G401 (cell line): ENCODE measurements at places on chromosomes 6 and 20. TPM values are rescaled to one million over a fixed set of nuclear protein-coding genes. Genes with fewer than 3 reads are reported as not detected.

DNA sequence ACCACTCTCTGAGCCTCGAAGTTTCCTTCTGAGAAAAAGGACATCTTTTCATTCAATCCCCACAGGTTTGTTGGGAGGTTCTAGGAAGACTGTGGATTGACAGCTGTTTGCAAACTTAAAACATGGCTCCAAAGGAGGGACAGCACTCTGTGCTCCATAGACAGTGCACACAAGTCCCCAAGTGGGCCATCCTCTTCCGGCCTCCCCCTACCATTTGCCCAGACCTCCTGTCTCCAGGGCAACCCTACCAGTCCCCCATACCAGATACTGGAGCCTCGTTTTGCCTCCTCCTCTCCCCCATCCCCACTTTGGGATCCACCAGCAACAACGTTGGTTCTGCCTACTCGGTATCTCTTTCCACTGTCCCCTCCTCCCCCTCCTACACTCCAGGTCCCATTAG lies 8.5 kb upstream of the DLGAP4 start:
- DNase-seq, result no peak

DNA sequence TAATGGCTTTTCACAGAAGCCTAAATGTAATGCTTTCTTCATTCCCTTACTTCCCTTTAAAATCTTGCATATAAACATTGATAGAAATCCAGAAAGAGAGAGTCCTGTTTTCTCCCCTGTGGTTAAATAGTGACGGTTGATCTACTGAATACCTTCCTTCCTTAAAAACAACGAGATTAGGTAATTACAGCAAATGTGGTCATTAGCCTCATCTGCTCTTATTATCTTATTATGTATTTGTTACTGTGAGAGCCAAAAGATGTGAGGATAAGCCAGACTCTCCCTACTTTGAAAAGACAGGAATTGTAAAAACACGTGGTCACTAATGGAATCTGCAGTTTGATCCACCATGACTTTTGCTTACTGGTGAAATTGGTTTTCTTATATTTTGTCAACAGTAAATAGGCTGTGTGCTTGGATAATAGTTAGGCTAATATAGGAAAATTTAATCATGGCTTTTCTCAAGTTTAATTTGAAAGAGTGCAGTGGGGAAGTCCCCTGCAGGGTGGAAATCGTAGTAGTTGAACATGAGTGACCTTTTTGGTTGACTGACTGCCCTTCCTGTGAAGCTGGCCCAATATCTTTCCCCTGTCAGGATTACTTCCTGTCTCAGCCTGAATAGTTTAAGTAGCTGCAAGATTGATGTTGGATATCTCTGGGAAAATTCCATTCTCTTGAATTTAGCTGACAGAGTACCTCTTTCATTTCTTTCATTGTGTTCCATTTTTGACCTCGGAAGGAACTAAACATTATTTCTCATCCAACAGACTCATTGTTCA lies 62.8 kb downstream of the JARID2 start:
- DNase-seq, result peak; percentile 34

DNA sequence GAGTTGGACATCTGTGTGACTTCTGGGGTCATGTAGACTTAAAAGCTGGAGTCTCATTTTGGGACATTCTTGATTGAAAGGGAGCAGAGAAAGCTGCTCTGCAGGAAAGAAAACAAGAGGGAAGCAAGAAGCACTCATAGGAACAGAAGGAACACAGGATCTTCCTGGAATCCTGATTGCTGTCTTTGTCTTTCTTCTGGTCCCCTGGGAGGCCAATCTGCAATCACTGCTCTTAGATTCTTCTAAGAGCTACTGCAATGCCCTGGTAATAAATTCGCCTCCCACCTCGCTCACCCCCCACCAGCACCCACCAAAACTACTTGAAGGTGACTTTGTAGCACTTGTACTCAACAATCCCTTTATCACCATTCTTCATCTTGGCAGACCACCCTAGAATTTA lies 51.8 kb downstream of the SLC35B3 start:
- no peak for DNase-seq

DNA sequence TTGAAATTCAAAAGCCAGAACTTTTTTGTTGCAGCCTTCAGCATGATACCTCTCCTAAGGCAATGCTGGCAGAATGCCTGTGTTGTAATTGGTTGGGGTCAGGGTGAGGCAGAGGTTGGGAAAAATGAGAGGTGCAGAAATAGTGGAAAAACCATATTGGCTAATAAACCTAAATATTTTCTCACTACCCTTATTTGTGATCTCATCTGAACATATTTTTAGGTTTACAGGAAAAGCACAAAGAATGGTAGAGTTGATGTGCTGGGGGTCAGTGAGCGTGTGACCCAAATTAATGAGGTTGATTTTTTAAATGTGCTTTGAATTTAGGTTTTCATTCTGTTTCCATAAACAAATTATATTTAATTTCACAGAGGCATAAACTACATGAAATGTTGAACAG lies 437.3 kb downstream of the HDGFL1 start:
- DNase-seq, result no peak

GRCh38 chr20:49318091-49318429 lies 40.2 kb upstream of the ZNFX1 start:
- DNase-seq, result no peak

DNA sequence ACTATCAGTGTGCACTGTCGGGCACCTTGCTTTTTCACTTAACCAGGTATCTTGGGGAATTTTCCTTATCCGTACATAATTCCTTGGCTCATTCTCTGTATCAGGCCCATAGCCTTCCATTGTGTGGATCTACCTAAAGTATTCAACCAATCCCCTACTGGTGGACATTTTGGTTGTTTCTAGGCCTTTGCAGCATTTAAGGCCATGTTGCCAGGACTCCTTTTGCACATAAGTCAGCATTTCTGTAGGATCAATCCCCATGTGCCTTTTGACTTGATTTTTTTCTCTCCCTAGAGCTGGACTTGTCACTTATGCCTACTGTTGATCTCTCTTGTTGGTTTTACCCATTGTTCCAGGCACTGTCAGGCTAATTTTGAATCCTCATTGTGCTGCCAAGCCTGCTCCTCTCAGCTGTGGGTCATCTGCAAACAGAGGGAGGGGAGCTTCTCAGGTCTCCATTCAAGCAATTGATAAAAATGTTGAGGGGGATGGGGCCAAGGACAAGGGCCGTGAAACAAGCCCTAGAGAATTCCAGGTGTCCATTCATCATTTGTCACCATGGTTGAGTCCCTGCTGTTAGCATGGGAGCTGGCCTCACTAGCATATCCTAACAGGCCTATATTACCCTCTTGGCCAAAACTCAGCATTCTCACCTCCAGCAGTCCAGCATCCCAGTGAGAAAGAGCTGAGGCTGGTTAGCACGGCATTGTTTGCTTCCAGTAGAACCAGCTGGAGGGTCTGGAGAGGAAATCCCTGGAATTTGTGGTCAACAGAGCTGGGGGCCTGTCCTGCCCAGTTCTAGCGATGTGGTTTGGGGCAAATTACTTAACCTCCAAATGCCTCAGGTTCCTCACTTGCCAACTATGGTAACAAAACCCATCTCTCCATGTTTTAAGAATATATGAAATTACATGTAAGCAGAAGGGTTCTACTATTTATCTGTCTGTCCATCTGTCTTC lies 178.4 kb downstream of the MRPL14 start:
- no peak for DNase-seq

Gene HLA-DMA
- total RNA-seq, result 11.4 and 15.8 TPM in 2 replicates

Gene SLC16A10
- total RNA-seq, result 3.7 and 4.2 TPM in 2 replicates

Gene AMD1
- 92.1 and 142 TPM in 2 replicates for total RNA-seq

Gene ADGRF4
- total RNA-seq, result not detected in 2 replicates

Gene CDH4
- total RNA-seq, result 8.8 and 12.9 TPM in 2 replicates

GRCh38 chr6:169070506-169071176 lies 183.0 kb downstream of the THBS2 start:
- peak; percentile 29 for DNase-seq

Gene TGM2
- 13.1 and 23.4 TPM in 2 replicates for total RNA-seq

- no peak for DNase-seq
These were observed 454.1 kb downstream of the C6orf118 start for GRCh38 chr6:164855281-164855680.

- peak; percentile 92 for DNase-seq
These were observed 37.7 kb downstream of the KCNQ2 start for GRCh38 chr20:63434599-63435378.

GRCh38 chr6:113690281-113691259 lies 166.6 kb upstream of the MARCKS start:
- no peak for DNase-seq

GRCh38 chr6:46103441-46104115 lies 26.2 kb upstream of the ENPP4 start:
- DNase-seq, result no peak

GRCh38 chr6:12457094-12457493 lies 166.9 kb downstream of the EDN1 start:
- no peak for DNase-seq

Gene CST2
- total RNA-seq, result not detected in 2 replicates

- no peak for DNase-seq
These were observed 118.1 kb upstream of the MAFB start for GRCh38 chr20:40806929-40807820.

- no peak for DNase-seq
These were observed 64.9 kb upstream of the SULF2 start for GRCh38 chr20:47850146-47850545.

Gene FAM83C
- total RNA-seq, result not detected in 2 replicates

DNA sequence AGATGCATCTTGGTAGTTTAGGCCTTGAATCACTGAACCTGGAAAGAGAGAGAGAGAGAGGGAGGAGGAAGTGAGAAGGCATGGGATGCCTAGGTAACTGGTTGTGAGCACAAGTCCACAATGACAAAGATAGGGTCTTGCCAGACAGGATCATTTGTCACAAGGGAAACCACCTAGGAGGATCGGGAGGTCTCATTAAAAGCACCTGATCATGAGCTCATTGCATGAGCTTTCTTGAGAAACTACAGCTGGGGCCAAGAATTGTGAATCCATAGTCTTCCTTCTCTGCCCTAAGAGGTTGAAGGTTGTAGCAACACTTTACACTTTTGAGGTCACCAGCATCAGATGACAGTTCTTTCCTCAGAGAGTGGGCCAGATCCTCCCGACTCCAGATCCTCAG lies 195.7 kb downstream of the CD83 start:
- no peak for DNase-seq

Gene COL9A3
- total RNA-seq, result 8.6 TPM in 2 replicates

Gene ABRACL
- 46.0 and 72.8 TPM in 2 replicates for total RNA-seq
